HCT116 (cell line): ENCODE measurements at places on chromosomes 11 and 22. TPM values are rescaled to one million over a fixed set of nuclear protein-coding genes. Genes with fewer than 3 reads are reported as not detected.

- DNase-seq, result no peak
Measured at GRCh38 chr22:17949642-17950473, 74.5 kb downstream of the MICAL3 start.

DNA sequence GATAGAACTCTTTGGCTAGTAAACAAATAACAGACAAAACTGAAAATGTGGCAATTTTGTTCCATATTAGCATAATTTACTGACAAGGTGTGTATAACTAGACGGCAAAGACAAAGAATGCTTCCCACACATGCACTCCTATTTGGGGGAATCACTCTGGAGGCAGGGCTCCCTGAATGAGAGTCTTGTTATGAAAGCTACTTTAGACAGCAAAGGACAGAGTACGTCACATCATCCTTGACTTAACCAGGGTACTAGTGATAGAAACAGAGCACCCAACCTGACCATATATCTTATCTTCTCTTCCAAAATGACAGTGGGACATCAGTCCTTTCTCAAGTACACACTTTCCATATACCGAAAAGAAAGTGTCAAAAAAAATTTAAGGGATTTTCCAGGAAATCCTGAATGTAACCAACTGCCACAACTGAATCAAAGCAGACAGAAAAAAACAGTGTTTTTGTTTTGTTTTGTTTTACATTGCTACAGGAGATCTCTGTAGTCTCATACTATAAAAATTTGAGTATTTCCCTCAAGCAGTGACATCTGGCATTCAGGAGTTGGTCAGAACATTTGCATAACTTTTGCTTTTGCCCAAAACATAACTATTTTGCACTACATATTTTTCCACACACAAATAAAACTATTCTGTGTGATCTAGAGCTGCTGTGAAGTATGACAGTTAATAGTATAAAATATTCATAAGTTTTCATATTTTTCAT lies 98.9 kb downstream of the ARHGAP20 start:
- DNase-seq, result no peak

- no peak for DNase-seq
Measured at GRCh38 chr11:109416601-109417000, 5.4 kb upstream of the C11orf87 start.

GRCh38 chr11:86034710-86035109 lies 34.2 kb downstream of the PICALM start:
- DNase-seq, result no peak

- peak; percentile 60 for DNase-seq
Measured at GRCh38 chr11:9663699-9664275, at the start of gene SWAP70. TSS of gene SWAP70 (plus strand) at chr11:9664077. CDS start at chr11:9664180, 103 bp downstream.

Gene CCDC88B
- 14.7 TPM for total RNA-seq

Gene B3GAT3
- 51.2 TPM for total RNA-seq

Gene FJX1
- 13.7 TPM for total RNA-seq
